ENCODE measurements at places on chromosomes 12 and 14. TPM values are rescaled to one million over a fixed set of nuclear protein-coding genes. Genes with fewer than 3 reads are reported as not detected.

The AJUBA gene
- total RNA-seq: 21.0 TPM

GRCh38 chr12:24759155-24759554, 189.7 kb downstream of the BCAT1 start:
- DNase-seq: no peak

The CLEC1B gene
- total RNA-seq: 1.5 TPM

GRCh38 chr12:111034083-111034885, 113.9 kb upstream of the MYL2 start:
- peak; percentile 63 for DNase-seq

- no peak for DNase-seq
These were observed 42.4 kb downstream of the FAM186A start for GRCh38 chr12:50353869-50354593.

DNA sequence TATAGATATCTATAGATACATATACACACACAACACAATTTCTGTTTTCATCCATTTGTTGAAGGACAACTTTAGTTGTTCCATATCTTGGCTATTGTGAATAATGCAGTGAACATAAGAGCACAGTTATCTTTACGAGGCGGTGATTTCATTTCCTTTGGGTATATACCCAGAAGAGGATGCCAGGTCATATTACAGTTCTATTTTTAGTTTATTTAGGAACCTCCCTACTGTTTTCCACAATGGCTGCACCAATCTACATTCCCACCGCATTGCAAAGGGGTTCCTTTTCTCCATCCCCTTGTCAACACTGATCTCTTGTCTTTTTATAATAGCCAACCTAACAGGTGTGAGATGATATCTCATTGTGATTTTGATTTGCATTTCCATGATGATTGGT, 143.4 kb upstream of the ARHGAP5 start:
- DNase-seq: no peak

- DNase-seq: no peak
These were observed 39.0 kb downstream of the CKB start for GRCh38 chr14:103483600-103483999.

- DNase-seq: no peak
These were observed 17.0 kb downstream of the TPCN1 start for GRCh38 chr12:113238309-113238708.

DNA sequence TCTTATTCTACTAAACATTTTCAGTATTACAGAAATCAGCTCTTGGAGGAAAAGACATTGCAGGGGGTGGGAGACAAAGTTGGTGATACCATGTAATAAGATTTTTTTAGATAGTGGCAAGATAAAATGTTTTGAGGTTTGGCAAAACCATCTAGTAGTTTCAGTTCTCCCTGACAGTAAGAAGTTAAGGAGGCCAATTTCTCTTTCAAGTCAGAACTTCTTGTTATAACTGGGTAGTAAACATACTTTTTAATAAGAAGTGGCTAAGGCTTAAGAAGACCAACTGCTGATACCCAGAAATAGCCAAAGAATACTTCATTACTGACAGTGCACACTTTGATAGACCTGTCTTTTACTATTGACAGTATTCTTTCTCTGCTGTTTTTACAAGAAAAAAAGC, 452.3 kb downstream of the DIO2 start:
- DNase-seq: no peak

GRCh38 chr12:7068240-7068993, 7.9 kb downstream of the C1S start:
- no peak for DNase-seq

- DNase-seq: no peak
These were observed 37.2 kb upstream of the YY1 start for GRCh38 chr14:100201701-100202100.

DNA sequence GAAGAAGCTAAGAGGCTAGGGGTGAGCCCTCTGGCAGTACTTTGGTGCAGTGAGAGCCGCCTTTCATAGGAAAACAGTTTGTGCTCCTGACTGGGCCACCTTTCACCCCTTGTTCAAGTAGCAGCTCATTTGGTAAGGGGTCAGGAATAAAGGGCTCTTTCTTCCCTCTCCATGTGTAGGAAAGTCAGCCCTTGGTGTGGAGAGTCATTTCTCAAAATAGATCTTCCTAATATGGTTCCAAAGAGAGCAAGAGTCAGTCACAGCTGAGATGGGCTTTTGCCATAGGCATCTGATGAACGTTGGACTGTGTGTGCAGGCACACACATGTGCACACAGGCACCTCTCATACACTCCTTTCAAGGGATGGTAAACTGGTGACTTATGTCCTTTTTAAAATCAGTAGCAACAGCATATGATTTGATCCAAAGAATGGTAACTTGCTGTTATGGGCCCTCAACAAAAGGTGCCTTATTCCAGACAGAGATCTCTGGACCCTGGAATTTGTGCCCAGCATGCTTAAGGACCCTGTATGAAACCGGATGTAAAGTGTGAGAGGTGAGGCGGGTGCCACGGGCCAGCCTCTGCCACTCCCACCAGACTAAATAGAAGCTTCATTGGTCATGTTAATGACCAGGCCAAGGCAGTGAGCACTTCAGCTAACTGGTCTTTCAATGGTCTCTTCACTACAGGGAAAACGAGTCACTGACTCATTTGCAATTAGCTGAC, 16.7 kb upstream of the RIC8B start:
- no peak for DNase-seq

GRCh38 chr12:114174326-114174725, 208.2 kb upstream of the RBM19 start:
- no peak for DNase-seq

GRCh38 chr12:21773263-21773741, 1.2 kb downstream of the KCNJ8 start:
- no peak for DNase-seq

Data from prostate gland (tissue), 2 donors.